Adrenal gland (tissue), 19 donors: ENCODE measurements at places on chromosomes 7 and 10. TPM values are rescaled to one million over a fixed set of nuclear protein-coding genes. Genes with fewer than 3 reads are reported as not detected.

The NKX1-2 gene
- total RNA-seq, result not detected

The AQP1 gene
- 57.8 TPM for total RNA-seq

DNA sequence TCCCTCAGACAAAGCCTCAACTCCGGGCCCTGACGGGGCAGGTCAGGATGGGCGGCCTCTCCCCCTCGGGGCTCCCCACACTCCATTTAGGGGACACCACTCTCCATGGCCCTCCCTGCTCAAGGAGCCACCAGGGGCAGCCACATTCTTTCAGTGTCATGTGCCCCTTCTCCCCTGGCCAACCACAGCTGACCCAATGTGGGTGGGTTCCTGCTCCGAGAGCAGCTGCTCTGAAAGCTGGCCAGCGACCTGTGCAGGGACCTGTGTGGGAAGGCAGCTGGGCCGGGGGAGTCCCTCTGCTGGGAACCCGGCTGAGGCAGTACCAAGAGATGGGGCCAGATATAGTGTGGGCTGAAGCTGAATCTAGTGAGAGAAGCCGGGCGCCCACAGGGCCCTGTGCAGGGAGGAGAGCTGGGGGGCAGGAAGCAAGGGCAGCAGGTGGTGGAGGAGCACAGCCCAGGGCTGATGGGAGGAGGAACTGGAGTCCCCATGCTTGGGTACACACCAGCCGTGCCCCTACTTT, 40.6 kb upstream of the NPFFR1 start:
- no peaks in the 10 kb centered on the region for H3K36me3 ChIP-seq
- H3K4me3 ChIP-seq, result no peak overlapping the region
- no peak for DNase-seq
- no peaks in the 10 kb centered on the region for H3K4me1 ChIP-seq
- no peak overlapping the region for H3K27ac ChIP-seq

DNA sequence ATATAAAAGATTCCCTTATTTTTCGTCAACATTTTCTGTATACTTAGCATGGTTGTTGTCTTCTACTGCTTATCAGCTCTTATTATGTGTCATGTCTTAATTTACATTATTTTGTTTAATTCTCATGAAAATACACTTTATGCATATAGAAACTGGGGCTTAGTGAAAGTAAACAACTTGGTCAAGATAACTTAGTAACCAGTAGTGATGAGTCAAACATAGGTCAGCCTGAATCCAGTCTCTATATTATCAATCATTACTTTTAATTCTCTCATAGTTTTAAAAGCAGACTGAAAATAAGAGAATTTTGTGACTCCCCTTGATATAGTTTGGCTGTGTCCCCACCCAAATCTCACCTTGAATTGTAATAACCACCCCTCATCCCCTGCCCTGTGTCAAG, 119.6 kb upstream of the TPK1 start:
- no peak overlapping the region for H3K27ac ChIP-seq
- no peak for DNase-seq
- no peak overlapping the region for H3K4me3 ChIP-seq

- no peak overlapping the region for H3K4me3 ChIP-seq
- no peak for DNase-seq
- H3K27me3 ChIP-seq, result no peaks in the 10 kb centered on the region
- no peaks in the 10 kb centered on the region for H3K36me3 ChIP-seq
Observed at GRCh38 chr10:13490503-13490902, 38.3 kb downstream of the BEND7 start.

DNA sequence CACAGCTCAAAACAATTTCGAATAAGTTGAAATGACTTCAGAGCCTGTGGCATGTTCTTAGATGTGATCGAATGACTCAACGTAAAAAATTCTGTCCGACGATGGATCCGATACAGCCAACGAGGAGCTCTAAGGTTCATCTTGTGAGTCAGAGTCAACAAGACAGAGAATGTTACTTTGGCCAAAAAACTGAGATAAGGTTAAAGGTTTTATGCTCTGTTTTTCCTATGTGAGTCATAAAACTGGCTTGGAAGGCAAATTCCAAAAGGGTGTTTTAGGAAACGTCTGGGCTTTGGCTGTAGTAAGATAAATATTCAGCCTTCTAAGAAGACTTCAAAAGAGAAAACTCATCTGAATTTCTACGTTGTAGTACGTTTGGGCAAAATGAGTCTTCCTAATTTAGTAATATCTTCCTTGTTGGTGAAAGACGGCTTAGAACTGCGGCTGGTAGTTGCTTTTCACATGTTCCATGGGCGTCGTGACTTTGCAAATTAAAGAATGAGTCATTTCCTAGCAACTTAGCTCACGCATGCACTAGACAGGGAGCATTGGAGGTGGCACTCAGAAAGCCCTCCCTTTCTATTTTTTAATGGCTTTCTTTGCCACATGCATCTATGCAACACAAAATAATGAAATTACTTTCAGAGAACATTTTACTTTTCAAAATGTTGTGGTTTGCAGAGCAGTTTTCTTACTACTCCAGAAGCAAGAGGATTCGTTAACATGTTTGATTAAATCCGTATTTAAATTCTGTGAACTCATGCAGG, 28.2 kb downstream of the PFKP start:
- peaks cover 25% of the 10 kb centered on the region for H3K4me1 ChIP-seq
- H3K36me3 ChIP-seq, result no peaks in the 10 kb centered on the region
- no peaks in the 10 kb centered on the region for H3K27me3 ChIP-seq
- H3K4me3 ChIP-seq, result no peak overlapping the region
- DNase-seq, result peak; percentile 82

GRCh38 chr10:23013581-23014335, 81.6 kb upstream of the MSRB2 start:
- H3K4me3 ChIP-seq, result no peak overlapping the region
- no peaks in the 10 kb centered on the region for H3K27me3 ChIP-seq
- no peak overlapping the region for H3K27ac ChIP-seq

The STRIP2 gene
- 4.3 TPM for total RNA-seq

DNA sequence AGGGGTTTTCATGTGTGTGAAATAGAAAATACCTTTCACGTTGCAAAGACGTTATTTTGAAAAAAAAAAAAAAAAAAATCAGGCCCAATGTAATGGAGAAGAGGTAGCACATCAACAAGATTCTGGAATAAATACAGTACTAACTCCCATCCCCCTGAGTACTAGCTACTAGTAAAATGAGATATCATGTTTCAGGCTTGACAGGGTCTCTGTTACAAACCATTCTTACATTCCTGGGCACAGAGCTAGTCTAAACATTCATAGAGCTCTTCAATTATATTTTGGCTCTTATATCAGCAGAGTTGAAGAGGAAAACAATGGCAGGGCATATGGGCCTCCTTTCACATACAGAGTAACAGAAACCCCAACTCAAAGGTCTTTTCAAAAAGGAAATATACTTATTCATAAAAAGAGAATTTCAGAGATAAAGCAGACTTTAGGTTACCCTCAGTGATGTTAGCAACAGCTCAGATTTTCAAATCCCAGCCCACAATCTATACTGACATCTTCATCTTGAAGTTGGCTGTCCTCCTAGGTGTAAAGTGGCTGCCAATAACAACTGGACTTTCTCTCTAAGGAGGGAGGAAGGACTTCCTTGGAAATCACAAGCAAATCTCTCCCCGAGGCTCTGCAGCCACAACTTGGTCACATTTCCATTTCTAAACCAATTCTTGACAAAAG, 18.6 kb downstream of the C7orf33 start:
- H3K4me3 ChIP-seq, result no peak overlapping the region
- no peaks in the 10 kb centered on the region for H3K36me3 ChIP-seq
- no peak overlapping the region for H3K27ac ChIP-seq
- H3K4me1 ChIP-seq, result no peaks in the 10 kb centered on the region
- DNase-seq, result no peak

DNA sequence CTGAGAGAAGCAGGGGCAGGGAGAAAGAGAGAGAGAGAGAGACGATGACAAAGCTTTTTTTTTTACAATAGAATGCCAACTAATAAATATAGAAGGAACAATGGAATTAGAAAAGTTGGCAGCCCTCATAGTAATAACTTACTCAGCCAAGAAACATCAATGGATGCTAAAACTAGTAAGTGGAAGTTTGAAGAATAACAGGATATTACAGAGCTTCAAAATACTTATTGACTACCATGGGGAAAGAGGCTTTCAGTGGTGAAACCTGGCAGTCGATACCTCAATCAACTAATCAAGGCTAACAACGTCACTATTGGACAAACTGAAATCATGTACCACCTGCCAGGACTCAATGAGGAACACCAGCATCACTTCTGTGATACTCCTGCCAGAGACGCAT, 100.5 kb upstream of the LRRC4 start:
- peaks cover 6% of the 10 kb centered on the region for H3K4me1 ChIP-seq
- peaks cover 18% of the 10 kb centered on the region for H3K27me3 ChIP-seq
- no peak for DNase-seq
- H3K27ac ChIP-seq, result no peak overlapping the region

GRCh38 chr10:127968027-127968441, 61.1 kb downstream of the PTPRE start:
- no peak overlapping the region for H3K4me3 ChIP-seq
- DNase-seq, result no peak
- peak overlapping the region; percentile 39 for H3K27ac ChIP-seq
- H3K4me1 ChIP-seq, result peaks cover 9% of the 10 kb centered on the region
- no peaks in the 10 kb centered on the region for H3K27me3 ChIP-seq
- no peaks in the 10 kb centered on the region for H3K36me3 ChIP-seq

The SFMBT2 gene
- total RNA-seq, result 17.9 TPM

The LEP gene
- total RNA-seq, result not detected

The NRAP gene
- total RNA-seq, result 2.0 TPM

- H3K27me3 ChIP-seq, result peaks cover 4% of the 10 kb centered on the region
- no peak overlapping the region for H3K27ac ChIP-seq
- no peak overlapping the region for H3K4me3 ChIP-seq
Observed at GRCh38 chr7:101618207-101618839, 10.8 kb downstream of the MYL10 start.

The TMEM120A gene
- 146 TPM for total RNA-seq

The COL17A1 gene
- total RNA-seq, result 0.32 TPM

DNA sequence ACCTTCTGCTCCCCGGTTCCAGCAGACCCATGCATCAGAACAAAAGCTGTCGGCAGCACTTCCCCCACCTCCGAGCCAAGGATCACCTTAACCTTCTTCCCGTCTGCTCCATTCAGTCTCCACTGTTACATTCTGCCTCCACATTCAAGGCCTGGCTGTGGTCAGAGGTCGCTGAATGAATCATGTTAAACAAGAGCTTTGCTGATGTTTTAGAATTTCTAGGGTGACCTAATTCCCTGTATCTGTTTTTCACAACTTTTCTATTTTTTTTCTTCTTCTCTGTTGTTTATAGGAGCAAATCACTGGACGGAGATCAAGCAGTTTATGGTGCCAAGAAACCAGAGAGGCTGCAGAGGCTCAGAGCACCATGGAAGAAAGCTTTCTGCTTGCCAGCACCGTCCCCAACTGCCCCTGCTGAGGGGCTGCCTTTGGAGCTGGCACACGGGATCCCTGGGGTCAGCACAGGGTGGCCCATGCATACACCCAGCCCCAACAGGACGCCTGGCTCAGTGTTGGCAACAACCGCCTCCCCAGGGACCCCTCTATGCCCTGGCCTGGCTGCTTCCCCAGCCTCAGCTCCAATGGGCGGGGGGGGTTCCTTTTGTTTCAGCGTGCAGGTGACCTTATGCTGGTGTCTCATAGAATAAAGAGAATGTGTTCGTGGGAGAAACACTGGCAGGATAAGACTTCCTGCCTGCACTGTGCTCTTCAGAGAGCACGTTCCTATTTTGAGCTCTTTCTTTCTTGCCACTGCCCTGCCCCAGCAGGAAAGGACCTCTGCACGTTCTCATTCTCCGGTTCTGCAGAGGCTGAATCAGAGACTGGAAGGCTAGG, 182.7 kb upstream of the LYZL2 start:
- peaks cover 19% of the 10 kb centered on the region for H3K4me1 ChIP-seq
- H3K36me3 ChIP-seq, result no peaks in the 10 kb centered on the region
- H3K4me3 ChIP-seq, result no peak overlapping the region
- DNase-seq, result peak; percentile 78
- H3K27ac ChIP-seq, result peak overlapping the region; percentile 77

DNA sequence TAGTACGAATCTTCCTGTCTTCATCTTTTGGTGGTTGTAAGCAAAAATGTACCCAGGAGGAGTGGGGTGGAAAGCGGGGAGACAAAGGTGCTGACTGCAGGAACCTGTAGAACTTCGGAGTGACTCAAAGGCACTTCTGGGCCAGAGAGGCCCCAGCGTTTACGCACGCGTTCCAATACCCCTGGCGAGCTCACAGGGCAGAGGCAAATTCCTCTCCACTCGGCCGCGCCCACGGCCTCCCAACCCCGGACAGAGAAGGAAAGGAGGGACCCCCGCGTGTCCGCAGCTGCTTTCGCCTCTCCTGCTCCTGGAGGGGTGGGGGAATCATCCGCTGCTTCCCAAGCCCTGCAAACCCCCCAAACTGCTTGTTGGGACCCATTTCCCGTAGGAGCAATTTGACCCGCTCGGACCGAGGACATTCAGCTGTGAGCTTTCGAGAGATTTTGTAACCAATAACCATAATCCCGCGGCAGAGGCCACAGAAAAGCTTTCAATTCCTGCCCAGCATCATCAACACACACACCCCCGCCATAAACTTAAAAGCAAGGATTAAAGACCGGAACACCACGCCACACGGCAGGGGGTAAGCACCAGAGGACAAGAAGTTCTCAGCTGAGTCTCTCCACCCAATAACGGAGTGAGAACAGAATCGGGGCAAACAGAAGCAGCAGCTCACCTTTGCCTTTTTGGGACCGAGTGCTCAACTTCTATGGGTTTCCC, 2.3 kb downstream of the IGF2BP3 start:
- peaks cover 33% of the 10 kb centered on the region for H3K4me1 ChIP-seq
- H3K27me3 ChIP-seq, result peaks cover 97% of the 10 kb centered on the region
- DNase-seq, result no peak

DNA sequence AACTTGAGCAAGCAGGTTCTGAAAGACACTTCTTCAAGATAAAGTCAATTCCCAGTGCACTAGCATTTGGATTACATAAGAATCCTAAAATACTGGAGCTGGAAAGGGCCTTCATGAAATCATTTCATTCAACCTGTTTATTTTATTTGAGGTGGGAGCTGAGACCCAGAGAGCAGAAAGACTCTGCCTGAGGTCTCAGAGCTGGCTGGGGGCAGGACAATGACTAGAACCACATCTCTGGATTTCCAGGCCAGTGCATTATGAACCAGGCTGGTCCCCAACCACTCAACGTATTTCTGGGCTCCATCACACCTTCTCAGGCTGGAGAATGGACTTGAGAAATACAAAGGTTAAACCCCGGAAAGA, 8.4 kb downstream of the ANXA11 start:
- no peak overlapping the region for H3K4me3 ChIP-seq
- H3K27ac ChIP-seq, result no peak overlapping the region
- H3K4me1 ChIP-seq, result peaks cover 41% of the 10 kb centered on the region
- DNase-seq, result no peak
- H3K27me3 ChIP-seq, result no peaks in the 10 kb centered on the region

The THSD7A gene
- 6.2 TPM for total RNA-seq

GRCh38 chr7:22944022-22944421, 69.9 kb downstream of the HYCC1 start:
- no peaks in the 10 kb centered on the region for H3K4me1 ChIP-seq
- no peaks in the 10 kb centered on the region for H3K27me3 ChIP-seq
- no peak overlapping the region for H3K27ac ChIP-seq
- H3K36me3 ChIP-seq, result no peaks in the 10 kb centered on the region
